Muscle of leg (tissue), 16 donors: ENCODE measurements at places on chromosomes 1 and 21. TPM values are rescaled to one million over a fixed set of nuclear protein-coding genes. Genes with fewer than 3 reads are reported as not detected.

GRCh38 chr1:180567654-180568053, 8.9 kb downstream of the OVAAL start:
- DNase-seq: no peak

DNA sequence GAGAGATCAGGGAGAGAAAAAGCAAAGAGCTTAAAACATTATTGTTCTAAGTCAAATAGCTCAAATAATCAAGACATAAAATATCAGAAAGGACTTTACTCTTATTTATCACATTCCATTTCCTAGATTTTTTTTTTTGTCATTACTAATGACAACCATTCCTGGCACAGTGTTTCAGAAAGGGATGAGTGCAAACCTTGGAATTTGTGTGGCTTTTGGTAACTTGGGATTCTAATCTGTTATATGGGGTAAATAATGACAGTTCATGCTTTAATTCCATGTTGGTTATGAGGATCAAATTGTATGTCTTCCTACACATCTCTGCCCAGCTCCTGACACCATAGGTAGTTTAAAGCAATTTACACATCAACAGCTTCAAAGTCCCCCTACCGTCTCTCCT, 358.4 kb upstream of the ADGRL4 start:
- DNase-seq: no peak

Gene SPAG17
- polyA plus RNA-seq: 1.7 TPM

- DNase-seq: no peak
Measured at GRCh38 chr21:9735421-9735961, 785.9 kb upstream of the TPTE start.

DNA sequence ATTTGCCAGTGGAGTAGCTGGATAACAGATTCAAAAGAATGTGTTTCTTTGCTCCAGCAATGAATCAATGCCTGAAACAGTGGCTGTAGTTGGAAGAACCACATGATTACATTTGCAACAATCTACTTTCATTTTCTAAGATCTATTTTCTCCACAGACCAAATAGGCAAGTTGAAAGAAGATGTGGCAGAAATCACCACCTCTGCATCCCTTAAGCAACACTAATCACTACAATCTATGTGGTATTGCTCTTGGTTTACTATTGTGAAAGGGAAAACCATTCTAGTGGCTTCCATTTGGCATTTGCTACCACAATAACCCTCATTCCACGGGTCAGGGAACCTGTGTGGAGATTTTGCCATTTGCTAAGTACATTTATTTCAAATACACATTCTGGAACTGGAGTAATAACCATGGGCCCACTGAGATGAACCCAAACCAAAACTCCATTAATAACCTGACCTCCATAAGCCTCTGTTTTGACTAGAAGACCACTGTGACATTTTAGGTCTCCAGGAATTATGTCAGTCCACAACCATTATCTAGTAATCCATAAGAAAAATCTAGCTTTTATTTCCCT, 66.3 kb downstream of the C1orf185 start:
- no peak for DNase-seq

DNA sequence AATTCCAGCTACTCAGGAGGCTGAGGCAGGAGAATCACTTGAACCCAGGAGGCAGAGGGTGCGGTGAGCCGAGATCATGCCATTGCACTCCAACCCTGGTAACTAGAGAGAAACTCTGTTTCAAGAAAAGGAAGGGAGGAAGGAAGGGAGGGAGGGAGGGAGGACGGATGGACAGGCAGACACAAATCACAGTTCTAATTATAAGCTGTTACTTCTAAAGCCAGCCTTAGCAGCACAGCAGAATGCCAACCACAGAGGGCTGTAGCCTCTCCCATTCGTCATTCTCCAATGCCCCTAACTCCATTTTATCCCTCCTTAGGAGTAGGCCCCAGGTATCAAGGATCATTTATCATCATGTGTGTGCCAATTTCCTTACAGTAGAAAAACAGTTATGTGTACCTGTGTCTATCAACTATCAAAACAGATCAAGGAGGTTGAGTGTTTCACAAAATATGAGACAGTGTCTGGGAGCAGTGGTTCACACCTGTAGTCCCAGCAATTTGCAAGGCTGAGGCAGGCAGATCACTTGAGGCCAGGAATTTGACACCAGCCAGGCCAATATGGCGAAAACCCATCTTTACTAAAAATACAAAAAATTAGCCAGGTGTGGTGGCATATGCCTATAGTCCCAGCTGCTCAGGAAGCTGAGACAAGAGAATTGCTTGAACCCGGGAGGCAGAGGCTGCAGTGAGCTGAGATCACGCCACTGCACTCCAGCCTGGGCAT, 19.1 kb downstream of the USP48 start:
- no peak for DNase-seq

Gene CFHR5
- polyA plus RNA-seq: not detected

- peak; percentile 37 for DNase-seq
Measured at GRCh38 chr1:248825136-248825535, 579 bp downstream of the SH3BP5L start.

DNA sequence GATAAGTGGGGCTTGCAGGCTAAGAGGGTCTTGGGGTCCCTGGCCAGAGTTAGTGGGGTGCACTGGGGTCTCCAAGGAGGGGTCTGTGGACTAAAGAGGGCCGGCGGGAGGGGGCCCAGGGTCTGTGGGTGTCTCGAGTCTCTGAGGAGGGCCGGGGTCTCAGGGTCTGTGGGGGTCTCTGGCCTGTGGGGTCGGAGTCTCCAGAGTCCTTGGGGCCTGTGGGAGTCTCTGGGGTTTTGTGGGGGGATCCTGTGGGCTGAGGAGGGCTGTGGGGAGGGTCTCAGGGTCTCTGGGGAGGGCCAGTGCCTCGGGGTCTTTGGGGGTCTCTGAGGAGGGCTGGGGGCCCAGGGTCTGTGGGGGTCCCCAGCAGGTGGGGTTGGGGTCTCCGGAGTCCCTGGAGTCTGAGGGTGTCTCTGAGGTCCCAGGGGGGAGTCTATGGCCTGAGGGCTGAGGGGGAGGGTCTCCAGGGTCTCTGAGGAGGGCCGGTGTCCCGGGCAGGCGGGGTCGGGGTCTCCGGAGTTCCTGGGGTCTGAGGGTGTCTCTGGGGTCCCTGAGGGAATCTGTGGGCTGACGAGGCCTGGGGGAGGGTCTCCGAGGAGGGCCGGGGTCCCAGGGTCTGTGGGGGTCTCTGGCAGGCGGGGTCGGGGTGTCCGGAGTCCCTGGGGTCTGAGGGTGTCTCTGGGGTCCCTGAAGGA, 628 bp upstream of the PLEKHM2 start:
- DNase-seq: no peak

DNA sequence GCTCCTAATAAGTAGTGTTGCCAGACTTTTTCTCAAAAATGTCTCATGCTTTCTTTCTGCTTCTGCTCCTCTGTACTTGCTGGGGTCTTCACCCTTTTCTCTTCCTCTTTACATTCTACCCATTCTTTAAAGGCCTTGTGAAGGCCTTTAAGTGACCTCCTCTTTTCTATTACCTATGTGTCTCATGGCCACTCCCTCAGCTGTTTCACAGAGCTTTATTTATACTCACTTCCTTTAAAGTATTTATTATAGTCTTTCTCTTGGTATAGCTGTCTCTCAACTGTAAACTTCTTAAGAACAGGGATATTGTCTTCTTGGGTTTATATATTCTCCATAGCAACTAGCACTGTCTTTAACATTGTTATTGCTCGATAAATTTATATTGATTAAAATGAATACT, 792 bp downstream of the GOLPH3L start:
- no peak for DNase-seq

Gene LRRC3
- polyA plus RNA-seq: 4.2 TPM

Gene CFAP74
- polyA plus RNA-seq: not detected

Gene IGSF3
- polyA plus RNA-seq: 42.2 TPM

- no peak for DNase-seq
Measured at GRCh38 chr1:213326281-213327016, 275.4 kb downstream of the RPS6KC1 start.

- DNase-seq: no peak
Measured at GRCh38 chr1:28663871-28664470, 4.6 kb upstream of the GMEB1 start.

- DNase-seq: no peak
Measured at GRCh38 chr1:244552336-244552735, 91.3 kb downstream of the CATSPERE start.

- no peak for DNase-seq
Measured at GRCh38 chr1:51000160-51000559, 30.1 kb downstream of the CDKN2C start.

GRCh38 chr21:41805038-41805437, 38.2 kb upstream of the RIPK4 start:
- DNase-seq: no peak
